Activated gamma-delta T cell treated with Interleukin-2 at 50 U/mL for 16 hours (primary cell): ENCODE measurements at places on chromosomes 5 and 9.

GRCh38 chr9:16986556-16986955 lies 116.1 kb upstream of the BNC2 start:
- no peak for DNase-seq

GRCh38 chr5:139004374-139005307 lies 129.5 kb upstream of the LRRTM2 start:
- DNase-seq = no peak

- no peak for DNase-seq
Measured at GRCh38 chr9:8071445-8071798, 271.8 kb upstream of the DMAC1 start.

GRCh38 chr9:111120526-111120925 lies 82.3 kb upstream of the LPAR1 start:
- DNase-seq = no peak

DNA sequence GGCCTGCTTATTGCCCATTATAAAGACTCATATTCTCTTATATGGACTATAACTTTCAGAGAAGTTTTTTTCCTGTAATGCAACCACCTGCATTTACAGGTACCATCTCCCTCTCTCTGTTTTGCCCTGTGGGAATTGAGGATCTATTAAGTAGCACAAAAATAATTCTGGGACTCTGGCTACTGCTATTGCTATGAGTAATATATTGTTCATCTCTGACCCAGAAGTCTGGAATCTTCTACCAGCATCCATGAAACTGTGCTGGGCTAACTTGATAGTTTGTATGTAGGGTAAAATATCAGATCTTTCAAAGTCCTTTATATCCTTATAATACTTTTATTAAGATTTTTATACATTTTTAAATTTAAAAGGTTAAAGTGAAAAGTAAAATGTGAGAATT lies 607.2 kb downstream of the EFNA5 start:
- DNase-seq = no peak

DNA sequence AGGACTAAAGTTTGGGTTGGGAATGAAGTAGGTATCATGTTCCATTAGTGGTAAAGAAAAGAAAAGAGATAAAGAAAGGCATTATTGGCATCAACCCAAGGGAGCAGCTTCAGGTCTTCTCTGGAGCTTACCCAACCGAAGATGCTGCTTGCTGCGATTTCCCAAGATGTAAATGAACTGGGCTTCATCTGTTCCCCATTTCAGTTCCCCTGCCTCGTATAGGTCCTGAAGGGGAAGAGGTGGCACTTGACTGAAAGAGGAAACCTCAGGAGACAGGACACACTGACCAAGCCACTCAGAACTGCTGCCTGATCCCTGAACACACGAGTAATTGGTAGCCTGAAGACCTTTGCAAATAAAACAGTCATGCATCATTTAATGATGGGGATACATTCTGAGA lies 24.6 kb downstream of the ANXA6 start:
- no peak for DNase-seq

DNA sequence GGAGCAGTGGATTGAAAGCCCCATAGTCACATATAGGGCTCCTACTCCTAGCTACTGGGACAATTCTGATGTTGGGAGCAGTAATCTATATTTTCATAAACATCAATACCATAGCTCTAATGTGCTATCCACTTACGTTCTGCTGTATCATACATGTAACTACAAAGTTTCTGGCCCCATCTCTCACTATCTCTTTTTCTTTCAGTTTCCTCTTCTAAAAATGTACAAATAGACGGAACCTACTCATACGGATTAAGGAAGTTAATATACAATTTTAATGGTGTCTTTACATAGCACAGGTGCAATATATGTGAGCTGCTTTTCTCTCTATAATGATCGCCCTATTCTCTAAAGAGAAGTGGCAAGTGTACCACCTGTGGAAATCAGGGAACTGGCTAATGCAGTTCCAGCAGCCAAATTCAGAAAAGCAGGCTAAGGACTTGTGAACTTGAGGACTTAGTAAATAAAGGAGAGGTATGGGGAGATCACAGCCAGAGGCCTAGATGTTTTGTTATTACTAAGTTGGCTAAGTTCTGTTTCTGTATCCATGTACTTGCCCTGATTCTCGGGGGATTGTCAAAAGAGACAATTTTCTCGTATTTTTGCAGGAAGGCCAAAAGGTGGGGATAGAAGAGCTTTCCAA lies 1021.9 kb downstream of the CDH12 start:
- DNase-seq = no peak
